ENCODE measurements at places on chromosomes 4 and X.

DNA sequence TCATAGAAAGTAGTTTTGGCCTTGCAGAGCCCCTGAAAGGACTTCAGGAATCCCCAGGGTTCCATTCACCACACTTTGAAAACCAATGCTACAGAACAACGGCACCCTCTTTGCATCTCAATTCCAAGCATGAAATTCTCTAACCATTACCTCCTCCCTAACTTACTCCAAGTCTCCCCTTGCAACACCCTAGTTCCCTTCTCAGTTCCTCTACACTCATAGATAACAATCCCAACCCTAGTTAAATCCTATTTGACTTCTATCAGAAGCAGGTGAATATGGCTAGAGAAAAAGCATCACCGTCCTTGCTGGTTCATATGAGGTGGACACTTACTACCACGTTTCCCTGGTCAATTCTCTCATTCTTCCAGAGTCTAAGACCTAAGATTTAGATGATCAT, 2.4 kb downstream of the RCHY1 start:
- no peak for DNase-seq

DNA sequence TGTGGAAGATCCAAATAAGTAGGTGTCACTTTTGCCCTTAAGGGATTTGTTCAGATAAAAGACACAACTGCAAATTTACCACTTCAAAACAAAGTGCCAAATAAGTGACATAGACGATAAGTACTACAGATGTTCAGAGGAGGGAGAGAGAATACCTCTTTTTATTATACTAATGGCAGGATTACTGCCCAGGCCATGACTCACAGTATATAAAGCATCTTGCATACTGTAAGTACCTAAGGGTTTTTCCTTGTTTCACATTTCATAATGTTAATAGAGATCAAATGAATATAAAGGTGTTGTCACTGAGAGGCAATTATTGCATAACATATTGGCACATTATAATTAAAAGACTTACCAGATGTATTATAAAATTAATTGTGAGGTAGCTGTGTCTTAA, 46.4 kb downstream of the PTPN13 start:
- no peak for DNase-seq

DNA sequence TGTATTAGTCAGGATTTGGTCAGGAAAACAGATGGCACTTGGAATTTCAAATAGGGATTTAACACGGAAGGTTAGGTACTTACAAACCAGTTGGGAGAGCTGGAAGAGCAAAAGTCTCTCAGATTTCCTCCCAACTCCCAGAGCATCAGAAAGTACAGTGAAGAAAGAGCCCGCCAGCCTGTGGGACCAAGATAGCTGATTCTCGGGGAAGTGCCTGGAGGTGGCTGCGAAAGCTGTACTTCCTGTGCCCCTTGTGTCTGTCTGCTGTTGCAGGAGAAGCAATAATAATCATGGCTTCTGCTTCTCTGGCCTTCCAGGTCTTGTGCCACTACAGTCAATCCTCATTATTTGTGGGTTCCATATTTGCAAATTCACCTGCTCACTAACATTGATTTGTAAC, 221.0 kb upstream of the BCOR start:
- no peak for DNase-seq

- no peak for DNase-seq
These were observed 385.4 kb upstream of the MAD2L1 start for GRCh38 chr4:120452001-120452400.

- no peak for DNase-seq
These were observed 707.9 kb downstream of the CENPC start for GRCh38 chr4:66837279-66837922.

- DNase-seq = no peak
These were observed 158.6 kb upstream of the ADGRL3 start for GRCh38 chr4:61041527-61041926.

DNA sequence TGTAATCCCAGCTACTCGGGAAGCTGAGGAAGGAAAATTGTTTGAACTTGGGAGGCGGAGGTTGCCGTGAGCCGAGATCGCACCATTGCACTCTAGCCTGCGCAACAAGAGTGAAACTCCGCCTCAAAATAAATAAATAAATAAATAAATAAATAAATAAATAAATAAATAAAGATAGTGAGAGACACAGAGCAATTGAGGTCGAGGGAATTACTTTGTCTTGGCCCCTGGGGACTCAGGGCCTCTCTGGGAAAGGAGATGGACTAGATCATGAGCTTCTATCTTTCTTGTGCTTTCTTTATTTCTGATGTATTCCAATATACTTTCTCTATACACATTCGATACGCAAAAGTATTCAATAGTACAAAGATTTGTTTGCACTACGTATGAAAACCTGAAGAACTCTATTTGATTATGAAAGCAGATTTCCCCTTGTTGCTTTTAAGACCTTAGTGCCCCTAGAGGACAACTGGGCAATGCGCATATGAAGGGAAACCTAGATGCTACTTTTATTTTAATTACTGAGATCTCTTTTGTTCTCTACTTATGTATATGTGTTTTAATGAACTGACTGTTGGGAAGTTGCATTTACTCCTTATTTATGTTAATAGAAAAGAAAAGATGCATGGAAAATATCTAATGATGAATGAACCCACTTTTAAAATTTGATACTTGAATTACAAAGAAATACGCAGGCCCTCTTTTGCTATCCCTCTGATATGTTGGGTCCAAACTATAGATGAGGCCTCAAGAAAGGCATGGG, 12.8 kb upstream of the ELOVL6 start:
- DNase-seq = no peak

DNA sequence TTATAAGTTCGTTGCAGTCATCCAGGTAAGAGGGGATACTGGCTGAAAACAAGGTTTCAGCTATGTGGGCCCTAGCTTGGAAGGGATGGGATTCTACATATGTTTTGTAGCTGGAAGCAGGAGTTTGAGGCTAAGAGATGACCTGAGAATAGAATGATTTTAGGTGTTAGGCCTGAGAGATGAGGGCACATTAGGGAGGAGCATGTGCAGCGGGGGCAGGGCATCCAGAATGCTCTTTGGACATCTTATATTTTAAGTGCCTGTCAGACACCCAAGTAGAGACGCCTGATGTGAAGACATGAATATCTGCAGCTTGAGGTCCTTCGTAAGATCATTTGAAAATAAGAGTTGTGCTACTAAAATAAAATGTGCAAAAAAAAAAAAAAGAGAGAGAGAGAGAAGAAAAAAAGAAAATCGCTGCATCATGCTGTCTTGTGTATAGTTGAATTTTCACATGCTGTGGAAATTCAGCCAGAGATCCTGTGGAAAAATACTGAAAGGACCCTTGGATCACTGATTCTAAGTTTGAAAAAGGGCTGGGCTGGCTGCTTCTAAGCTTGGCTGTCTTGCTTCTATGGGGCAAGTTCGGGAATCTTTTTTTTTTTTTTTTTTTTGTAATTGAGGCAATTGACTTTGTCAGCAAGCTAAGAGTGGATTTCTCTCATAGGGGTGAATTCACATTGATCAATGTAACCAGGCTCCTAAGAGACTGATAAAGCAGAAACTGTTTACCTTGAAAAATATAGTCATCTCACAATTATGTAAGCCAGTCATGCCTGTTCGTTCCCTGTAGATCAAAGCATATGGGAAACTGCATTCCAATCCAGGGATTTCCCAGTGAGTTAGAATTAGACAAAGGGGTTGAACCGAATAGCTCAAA, 341.0 kb upstream of the GATB start:
- DNase-seq = no peak

DNA sequence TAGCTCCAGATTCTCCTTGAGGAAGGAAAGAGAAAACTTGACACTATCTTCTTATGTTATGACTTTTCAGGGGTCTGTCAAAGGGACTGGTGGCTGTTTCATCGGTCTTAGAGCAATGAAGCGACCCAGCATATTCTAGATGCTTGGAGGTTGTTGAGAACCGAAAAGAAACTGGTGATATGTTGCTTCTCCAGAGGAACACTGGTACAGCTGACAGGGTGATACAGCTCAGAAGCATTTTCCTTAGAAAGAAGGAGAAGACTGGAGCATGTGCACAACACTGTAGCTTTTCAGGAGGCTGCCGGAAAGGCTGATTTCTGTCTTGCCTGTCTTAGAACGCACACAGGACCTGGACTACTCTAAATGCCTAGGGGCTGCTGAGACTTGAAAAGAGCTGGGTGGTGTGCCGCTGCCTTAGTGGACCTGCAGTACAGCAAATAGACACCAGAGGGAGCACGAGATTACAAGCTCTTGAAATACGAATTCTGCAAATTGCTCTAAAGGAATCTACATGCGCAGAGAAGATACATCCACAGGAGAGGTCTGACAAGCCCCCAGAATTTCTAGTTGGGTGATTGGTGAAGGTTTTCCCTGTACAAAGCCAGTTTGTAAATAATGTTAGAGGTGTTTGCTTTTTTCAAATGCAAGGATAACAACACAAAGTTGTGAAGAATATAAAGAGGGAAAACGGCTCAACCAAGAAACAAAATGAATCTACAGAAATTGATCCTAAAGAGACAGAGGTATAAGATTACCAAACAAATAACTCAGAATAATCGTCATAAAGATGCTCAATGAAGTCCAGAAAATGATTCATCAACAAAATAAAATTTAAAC, 223.1 kb upstream of the DMD start:
- peak; percentile 47 for DNase-seq

- no peak for DNase-seq
These were observed 7.8 kb downstream of the PF4V1 start for GRCh38 chr4:73860917-73861316.

DNA sequence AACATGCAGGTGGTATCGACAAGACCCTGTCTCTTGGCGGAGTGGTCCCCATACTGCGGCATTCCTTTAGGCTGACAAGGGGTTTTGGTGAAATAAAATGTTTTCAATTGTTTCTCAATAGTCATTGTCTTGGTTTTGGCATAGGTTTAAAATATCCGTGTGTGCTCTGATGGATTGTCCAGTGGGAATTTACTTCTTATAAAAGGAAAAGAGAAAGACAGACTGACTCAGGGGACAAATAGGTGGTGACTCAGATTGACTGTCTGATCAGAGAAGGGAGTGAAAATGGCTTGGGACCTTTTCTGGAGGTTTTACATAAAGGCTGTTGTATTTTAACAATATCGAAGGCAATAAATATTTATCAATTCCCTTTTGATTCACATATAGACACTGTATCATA, 129.8 kb downstream of the SORBS2 start:
- DNase-seq = no peak

DNA sequence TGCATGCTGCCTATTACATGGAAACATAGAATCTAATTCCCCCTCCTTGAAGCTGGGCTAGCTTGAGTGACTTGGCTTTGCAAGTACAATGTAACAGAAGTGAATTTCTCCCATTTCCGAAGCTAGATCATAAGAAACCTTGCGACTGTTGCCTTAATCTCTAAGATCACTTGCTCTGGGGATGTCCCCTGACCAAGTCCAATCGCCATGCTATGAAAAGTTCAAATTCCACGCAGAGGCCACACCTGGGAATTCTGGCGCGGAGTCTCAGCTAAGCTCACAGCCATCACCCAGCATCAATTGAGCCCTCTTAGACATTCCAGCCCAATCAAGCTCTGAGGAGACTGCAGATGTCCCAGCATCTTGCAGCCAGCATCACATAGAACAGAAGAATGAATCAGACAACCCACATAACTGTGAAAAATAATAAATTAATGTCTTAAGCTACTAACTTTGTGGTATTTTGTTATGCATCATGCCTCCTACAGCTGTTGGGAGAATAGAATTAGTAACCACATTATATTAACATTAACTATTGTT, 27.0 kb downstream of the GPM6A start:
- no peak for DNase-seq

GRCh38 chr4:67106861-67107460, 438.3 kb downstream of the CENPC start:
- peak; percentile 68 for DNase-seq

GRCh38 chr4:172042714-172043114, 229.5 kb downstream of the GALNTL6 start:
- DNase-seq = no peak

DNA sequence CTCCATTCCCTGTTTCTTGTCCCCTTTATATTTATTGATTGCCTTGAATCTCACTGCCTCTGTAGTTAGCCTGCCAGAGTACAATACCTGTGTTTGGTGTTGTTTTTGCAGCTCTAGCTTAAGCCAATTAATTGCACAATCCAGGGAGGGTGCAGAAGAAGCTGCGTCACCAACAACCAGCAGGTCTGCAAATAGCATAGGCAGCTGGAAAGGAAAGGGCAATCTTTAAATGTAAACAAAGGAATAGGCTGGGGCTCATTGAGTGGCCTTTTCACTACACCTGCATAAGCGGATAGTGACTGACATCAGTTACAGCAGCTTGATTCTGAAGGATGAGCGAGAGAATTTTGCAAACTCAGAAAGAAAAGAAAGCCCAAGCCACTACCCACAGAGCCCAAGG, 106.8 kb upstream of the RAI2 start:
- DNase-seq = no peak

DNA sequence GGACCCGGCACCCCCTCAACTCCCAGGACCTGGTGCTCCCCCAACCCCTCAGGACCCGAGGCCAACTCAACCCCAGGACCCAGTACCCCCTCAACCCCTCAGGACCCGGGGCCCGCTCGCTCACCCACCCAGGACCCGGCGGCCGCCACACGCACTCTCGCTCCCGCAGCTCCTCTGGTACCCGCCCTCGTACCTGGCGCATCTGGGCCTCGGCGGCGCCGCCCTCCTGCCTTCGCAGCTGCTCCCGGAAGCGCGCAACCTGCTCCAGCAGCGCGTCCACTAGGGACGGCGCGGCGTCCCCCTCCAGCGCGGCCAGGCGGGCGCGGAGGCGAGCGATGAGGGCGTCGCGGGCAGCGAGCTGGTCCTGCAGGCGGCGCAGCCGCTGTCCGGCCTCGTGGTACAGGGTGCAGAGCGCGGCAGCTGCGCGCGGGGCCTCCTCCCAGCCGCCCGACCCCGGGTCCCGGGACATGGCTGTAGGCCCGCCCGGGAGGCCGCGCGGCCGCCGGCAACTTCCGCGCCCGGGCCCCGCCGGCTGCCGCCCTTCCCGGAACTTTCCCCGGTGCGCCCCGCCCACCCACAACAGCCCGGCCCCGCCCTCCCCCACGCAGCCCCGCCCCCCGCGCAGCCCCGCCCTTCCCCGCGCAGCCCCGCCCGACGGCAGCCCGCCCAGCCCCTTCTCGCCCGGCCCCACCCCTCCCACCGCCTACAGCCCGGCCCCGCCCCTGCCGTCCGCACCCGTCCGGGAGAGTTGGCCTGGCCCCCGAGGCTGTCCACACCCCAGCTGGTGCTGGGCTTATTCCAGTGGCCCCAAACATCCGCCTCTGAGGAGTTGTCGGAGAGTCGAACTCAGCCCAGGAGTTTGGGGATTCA, at the start of gene TNIP2:
Gene TNIP2, minus strand, starts transcription at position 516 of the 870 bp plus-strand sequence. Its CDS starts 47 bp downstream, at position 469.
- no peak for DNase-seq

- no peak for DNase-seq
These were observed 3.2 kb downstream of the SLITRK2 start for GRCh38 chrX:145820825-145821224.

GRCh38 chrX:150012647-150013381, 74.5 kb upstream of the EOLA2 start:
- no peak for DNase-seq

All from NCI-H1694 (cell line).